ENCODE measurements at places on chromosomes 1 and 21.

- DNase-seq, result no peak
These were observed 375.3 kb downstream of the DUSP10 start for GRCh38 chr1:221366495-221367110.

- no peak for DNase-seq
These were observed 4.9 kb downstream of the CR2 start for GRCh38 chr1:207459008-207459407.

DNA sequence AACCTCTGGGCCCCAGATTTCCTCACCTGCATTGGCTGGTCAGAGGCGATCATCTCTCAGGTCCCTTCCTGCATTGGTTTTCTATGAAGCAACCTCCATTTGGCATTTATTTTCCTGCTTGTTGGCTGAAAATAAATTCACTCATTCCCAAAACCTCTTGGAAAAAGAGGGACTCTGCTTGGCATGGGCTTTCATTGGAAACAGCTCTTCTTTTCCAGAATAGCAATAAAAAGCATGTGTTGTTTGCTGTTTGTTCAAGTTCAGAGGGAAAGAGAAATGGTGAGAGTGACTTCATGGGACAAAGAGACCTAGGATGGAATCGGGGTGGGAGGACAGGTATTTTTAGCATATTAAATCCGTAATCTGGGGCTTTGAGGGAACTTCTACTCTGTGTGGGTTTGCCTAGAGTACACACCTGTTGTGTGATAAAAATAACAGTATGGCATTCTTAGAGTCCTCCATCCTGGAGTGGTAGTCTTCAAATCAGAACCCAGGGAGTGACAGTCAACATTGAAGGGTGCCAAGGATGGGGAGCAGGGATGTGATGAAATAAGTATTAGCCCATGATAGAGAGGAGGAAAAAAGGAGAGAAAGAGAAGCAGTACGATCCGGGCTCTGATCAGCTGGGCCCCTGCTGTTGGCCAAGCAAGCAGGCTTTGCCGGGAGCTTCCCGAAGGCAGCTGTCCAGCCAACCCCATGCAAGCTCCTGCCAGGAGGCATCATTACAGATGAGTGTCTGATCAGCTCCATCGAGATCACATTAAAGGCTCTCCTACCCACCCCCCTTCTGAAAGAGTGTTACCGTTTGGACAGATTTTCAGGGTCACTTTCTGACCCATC is 131.9 kb upstream of the NFIA start:
- no peak for DNase-seq

- DNase-seq, result no peak
These were observed 27.3 kb upstream of the EPHA2 start for GRCh38 chr1:16183179-16183578.

- no peak for DNase-seq
These were observed 174.1 kb downstream of the FOXD2 start for GRCh38 chr1:47611992-47612391.

DNA sequence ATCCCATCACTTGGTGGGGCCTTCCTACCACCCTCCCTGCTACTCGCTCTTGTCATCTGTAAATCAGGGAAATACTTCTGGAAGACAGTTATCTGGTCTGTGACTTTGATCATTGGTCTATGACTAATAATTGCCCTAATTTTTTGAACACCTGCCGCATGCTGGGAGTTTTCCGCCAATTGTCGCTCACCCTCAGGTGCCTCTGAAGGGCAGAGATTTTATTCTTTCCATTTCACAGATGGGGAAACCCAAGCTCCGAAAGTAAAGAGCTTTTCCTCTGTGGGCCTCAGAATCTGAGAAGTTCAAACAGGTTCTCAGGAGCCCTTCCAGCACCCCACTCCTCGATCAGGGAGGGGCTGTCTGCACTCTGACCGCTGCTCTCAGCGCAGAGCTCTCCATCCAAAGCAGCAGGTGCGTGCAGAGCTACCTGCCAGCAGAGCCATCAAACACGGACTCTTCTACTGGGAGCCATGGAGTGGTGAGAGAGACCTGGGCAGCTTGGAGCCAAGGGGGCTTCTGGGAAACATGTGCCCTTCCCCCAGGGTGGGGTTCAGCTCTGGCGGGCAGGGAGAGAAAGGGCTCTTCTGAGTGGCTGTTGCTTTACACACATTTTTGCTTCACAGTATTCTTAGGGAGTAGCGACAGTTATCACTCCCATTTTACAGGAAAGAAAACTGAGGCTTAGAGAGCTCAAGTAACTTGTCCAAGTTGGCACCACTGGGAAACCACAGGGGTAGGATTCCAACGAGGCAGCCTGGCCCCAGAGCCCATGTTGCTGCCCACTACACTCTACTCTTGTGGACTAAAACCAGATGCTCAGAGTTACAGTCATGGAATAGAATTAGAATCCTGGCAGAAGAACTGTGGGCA is 5.8 kb upstream of the RUNX3 start:
- DNase-seq, result no peak

GRCh38 chr1:209403921-209404320 is 179.6 kb upstream of the CAMK1G start:
- no peak for DNase-seq

- no peak for DNase-seq
These were observed 100.5 kb downstream of the GLIS1 start for GRCh38 chr1:53638360-53639035.

All from activated T-cell treated with anti-CD3 and anti-CD28 coated beads, Interleukin-2, amount 50 U/mL, for 48 hours (primary cell).